Fibroblast of pulmonary artery (primary cell): ENCODE measurements at places on chromosomes 5 and 9.

GRCh38 chr9:122815544-122815943, 12.8 kb downstream of the PDCL start:
- DNase-seq: no peak

- DNase-seq: no peak
Observed at GRCh38 chr5:132022737-132023136, 11.3 kb upstream of the ACSL6 start.

DNA sequence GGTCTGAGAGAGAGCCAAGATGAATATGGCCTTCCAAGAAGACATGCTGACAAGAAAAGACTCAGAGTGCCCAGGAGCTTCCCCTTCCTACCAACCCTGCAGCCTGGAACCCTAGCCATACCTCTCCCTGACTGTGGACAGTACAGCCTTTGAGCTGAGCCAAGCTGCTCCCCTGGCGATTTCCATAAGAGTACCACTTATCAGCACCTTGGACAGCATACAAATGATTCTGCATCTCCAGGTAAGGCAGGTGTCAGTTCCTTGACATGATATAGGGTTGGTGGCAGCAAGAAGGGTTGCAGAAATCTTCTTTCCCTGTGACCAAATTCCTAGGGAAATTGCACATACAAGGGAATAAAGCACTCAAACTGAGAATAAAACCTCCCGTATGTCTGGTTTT, 58.3 kb downstream of the MFAP3 start:
- DNase-seq: no peak

DNA sequence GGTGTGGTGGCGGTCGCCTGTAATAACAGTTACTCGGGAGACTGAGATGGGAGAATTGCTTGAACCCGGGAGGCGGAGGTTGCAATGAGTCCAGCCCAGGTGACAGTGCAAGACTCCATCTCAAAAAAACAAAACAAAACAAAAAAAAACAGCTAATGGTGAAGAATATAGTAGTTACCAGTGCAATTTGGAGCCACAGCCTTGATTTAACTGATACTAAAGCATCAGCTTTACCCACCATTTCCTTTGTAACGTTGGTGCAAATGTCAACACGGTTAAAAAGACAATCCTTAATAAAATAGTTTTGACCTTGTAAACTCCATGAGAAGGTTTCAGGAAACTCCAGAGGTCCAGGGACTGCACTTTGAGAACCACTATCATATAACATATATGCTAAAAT, 41.8 kb downstream of the FNBP1 start:
- DNase-seq: no peak

- no peak for DNase-seq
Observed at GRCh38 chr5:54383941-54384340, 71.6 kb upstream of the HSPB3 start.

DNA sequence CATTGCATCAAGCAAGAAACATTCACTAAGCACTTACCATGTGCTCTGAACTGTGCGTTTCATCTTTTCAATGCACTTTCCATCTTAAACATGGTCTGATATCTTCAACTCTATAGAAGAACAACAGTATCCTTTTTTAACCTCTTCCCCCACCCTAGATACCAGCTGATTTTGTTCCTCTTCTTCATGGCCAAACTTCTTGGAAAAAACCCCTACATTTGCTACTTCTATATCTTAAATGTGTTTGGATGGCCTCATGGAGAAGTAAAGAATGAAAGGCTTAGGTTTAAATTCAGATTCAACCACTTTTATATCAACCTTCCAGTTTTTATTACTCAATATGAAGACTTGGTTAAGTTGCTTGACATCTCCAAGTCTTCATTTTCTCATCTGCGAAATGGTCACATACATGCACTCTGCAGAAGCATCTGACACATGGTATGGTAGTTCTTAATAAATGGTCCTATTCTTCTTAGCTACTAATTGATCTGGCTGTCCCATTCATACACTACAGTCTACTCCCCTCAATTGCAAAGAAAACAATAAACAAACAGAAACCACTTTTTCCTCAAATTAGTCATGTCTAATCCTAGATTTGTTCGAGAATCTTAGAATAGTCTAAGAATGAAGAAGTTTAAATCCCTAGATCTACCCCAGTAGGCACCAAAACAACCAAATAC, 59.4 kb downstream of the FYB1 start:
- no peak for DNase-seq
